Activated CD4-positive, alpha-beta T cell treated with anti-CD3 and anti-CD28 coated beads for 1 hour (primary cell): ENCODE measurements at places on chromosomes 5 and 9.

- no peak for DNase-seq
Measured at GRCh38 chr5:24525414-24525813, 119.4 kb downstream of the CDH10 start.

DNA sequence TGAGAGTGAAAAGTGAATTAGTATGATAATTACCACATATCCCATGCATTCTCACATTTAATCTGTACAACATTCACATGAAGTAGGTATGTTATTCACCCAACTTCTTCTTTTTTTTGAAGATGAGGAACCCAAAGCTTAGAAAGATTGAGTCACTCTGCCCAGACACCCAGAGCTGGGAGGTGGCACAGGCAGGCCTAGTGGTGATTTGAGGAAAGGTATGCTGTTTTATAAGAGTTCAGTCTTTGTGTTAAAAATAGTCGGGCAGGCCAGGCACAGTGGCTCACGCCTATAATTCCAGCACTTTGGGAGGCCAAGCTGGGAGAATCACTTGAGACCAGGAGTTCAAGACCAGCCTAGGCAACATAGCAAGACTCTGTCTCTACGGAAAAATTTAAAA lies 285.3 kb downstream of the NR3C1 start:
- no peak for DNase-seq

DNA sequence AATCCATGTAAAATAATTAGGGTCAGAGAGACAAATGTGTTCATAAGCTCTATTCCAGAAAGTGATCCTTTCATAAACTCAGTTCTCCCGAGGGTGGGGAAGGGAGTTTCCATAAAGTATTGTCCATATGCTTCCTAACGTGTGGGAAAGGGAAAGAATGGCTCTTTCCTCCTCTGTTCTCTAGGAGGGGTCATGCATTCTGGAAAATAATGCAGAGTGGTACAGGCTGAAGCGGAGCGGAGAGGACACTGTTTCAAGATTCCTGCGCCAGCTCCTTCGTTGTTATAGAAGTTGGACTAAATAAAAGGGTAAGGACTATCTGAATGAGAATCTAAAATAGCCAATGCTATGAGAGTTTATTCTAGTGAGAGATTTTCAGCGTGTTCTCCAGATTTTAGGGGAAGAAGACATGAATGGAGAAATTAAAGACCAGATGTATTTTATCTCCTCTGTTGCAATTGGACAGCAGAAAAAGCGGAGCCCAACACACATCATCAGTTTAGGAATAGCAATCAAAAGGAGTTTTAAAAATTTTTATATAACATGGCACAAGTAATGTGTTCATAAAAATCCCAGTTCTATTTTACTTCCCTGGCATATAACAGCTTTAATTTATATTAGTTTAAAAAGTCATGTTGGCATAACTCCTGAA lies 166.9 kb upstream of the MPDZ start:
- no peak for DNase-seq

DNA sequence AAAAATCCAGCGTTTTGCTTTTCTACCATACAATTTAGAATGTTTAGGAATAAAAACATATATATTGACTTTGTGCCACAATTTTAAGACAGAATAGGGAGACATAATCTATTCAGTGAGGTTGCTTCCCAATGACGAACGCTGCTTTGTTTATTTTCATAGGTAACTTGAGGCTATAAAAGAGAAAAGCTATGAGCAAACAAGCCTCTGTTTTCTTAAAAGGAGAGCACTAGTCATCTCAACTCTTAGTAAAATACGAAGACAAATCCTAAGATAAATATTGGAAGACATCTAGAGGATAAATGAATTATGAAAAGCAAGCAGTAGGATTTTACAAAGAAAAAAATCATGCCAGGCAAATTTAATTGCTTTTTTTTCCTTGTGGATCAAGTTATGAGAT lies 363.6 kb downstream of the ANXA1 start:
- no peak for DNase-seq

- no peak for DNase-seq
Measured at GRCh38 chr5:73694089-73694488, 68.1 kb downstream of the ARHGEF28 start.

- DNase-seq, result no peak
Measured at GRCh38 chr5:101637599-101637998, 658.5 kb downstream of the SLCO4C1 start.
